NB4 (cell line): ENCODE measurements at places on chromosomes 4 and X.

- no peak for DNase-seq
Observed at GRCh38 chr4:89344571-89344970, 37.0 kb upstream of the GPRIN3 start.

- DNase-seq = peak; percentile 16
Observed at GRCh38 chr4:186068581-186069348, at the start of gene TLR3. TLR3 (plus strand) TSS chr4:186069156; CDS start chr4:186076620, 7,464 bp downstream.

DNA sequence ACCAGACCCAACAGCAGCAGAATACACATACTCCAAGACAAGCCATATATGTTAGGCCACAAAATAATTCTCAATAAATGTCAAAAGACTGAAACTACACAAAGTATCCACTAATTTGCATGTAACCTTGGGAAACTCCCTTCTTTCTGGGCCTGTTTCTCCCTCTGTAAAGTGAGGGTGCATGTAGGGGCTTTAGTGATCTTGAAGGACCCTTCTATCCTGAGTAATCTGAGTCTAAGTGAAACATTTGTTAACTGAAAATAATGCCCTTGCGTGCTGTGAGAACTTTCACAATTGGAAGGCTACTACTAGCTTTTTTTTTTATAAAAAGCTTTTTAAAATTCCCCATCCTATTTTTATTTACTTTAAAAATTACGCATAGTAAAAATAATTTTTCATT lies 125.2 kb downstream of the NEXMIF start:
- no peak for DNase-seq

- DNase-seq = no peak
Observed at GRCh38 chrX:96982161-96982560, 98.5 kb downstream of the RPA4 start.

GRCh38 chr4:17232566-17233253 lies 279.2 kb downstream of the QDPR start:
- DNase-seq = no peak

DNA sequence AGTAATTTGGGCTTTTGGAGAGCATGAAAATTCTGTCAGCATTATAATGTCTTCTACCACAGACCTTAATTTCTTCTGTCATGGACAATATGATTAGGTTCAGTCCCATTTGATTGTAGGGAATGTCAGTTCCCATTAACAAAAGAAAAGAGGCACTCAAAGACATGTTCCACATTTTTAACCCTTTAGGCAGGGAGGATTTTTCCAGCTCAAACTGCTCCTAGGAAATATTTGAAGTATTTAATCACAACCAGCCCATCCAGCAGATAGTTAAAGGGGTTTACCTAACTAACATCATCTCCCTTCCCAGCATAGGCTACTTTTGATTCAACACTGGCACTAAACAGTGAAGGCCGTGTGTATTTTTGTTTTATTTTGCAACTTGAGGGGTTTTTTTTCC lies 256.0 kb downstream of the DHX15 start:
- DNase-seq = no peak

DNA sequence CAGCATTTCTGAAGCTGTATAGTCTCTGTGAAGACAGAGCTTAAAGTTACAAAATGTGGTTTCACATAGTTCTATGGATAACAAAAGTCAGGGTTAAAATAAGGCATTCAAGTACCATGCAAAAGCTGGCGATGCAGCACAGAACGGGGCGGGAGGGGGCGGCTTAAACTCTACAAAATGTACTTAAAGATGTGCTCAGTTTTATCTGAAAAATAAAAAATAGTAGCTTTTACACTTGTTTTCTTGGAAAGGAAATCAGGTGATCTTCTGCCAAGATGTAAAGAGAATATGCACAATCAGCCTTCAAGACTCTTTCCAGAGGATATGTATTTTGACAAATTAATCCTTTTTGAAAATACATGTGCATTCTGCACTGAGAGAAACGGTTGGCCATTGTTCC lies 301.7 kb upstream of the EMCN start:
- DNase-seq = no peak

DNA sequence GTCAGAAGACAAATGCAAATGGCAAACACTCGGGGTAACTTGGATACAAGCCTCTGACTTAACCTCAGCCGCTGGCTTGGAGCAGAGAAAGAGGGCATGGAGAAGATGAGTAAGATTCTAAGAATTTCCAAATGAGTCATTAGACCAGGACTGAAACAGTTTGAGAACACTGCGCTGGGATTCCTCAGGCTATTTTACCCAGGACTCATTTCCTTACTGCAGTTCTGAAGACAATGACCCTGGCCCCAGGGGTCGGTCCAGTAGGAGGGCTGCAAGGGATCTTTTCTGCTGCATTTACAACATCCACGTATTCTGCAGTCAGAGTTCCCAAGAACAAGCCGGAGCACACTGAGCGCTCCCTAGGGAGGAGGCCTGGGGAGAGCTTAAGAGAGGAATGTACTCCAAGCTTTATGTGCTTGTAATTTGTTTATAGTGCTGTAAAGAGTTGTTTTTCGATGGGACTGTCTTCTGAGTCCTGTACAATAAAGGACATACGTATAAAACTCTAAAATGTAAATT lies 27.3 kb upstream of the SORBS2 start:
- no peak for DNase-seq

DNA sequence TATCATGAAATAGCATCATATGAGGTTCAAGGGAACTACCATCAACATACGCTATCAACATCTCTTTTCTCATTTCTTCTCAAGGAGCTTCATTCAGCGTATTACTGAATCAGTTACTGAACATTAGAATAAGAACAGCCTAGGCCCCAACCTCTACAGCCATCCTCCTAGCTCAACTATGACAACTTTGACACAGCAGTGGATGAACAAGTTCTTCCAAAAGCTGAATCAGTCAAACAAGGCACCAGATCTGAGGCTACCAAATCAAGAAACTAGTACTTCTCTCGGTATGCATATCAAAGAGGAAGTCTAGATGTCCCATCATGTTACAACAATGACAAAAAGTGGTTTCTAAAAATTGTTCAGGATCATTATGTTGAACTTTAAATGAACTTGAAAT lies 57.4 kb downstream of the GATB start:
- no peak for DNase-seq

DNA sequence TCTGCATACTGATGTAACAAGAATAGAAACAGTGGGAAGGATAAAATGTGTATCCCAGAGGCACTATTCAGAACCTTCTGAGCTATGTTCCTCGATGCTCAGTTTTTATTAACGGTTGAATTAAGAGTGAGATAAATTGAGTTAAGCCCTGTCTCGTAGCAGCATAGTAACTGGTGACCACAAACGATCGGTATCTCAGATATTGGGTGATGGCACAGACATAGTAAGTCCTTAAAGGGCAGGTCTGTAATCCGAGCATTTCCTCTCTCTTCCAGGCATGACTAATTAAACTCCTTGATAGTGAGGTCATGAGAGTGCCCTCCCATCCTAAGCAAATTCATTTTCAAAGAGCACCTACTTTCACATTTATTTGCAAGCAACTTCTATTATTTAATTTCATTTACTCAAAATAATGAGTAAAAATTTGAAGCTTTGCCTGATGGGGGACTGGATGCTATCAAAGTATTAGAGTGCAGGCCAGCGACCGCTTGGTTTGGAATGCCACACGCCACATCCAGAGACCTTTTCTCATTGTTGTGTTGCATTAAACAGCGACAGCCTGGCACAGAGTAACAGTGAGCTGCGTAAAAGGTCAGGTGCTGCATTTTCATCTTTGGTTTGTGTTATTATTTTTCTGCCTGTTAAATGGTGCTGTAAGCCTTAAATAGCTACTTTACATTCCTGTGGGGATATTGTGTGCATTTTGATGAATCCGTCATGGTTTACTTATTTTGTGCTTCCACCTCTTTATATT lies 101.9 kb downstream of the PCDH7 start:
- no peak for DNase-seq

DNA sequence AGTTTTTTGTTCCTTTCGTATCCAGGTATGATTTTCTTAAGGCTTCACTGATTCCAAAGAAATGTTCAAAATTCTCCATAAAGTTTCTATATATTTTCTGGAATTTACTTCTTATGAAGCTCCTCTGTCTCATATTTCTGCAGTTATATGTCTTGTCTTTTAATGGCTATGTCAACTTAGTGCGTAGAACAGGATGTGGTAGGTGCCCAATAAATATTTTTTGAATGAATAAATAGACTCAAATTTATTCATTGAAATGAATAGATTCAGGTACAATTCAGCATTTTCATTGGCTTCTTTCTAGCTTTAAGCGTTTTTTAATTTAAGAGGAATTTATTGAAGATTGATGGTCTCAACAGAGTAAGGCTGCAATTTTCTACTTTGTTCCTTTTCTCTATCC lies 231.9 kb upstream of the BOD1L1 start:
- no peak for DNase-seq

GRCh38 chr4:88866862-88867550 lies 169.4 kb upstream of the NAP1L5 start:
- no peak for DNase-seq

GRCh38 chr4:108359986-108360681 lies 191.4 kb upstream of the LEF1 start:
- DNase-seq = no peak

DNA sequence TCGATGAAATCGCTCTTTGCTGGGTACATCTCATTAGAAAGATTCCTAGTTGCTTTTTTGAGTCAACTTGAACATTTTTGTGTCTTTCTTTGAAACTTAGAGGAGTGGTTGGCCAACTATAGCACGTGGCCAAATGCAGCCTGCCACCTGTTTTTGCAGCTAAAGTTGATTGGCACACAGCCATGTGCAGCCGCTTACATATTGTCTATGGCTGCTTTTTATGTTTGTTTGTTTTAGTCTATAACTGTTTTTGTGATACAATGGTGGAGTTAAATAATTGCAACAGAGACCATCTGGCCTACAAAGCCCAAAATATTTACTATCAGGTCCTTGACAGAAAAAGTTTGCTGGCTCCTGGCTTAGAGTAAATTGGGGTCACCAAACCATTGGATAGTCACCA lies 86.3 kb downstream of the CLCN4 start:
- DNase-seq = no peak

GRCh38 chr4:78058591-78059523 lies 1.7 kb downstream of the FRAS1 start:
- DNase-seq = no peak

GRCh38 chr4:147820975-147821374 lies 89.1 kb downstream of the ARHGAP10 start:
- no peak for DNase-seq

- no peak for DNase-seq
Observed at GRCh38 chrX:18698737-18699650, 8.5 kb upstream of the PPEF1 start.

DNA sequence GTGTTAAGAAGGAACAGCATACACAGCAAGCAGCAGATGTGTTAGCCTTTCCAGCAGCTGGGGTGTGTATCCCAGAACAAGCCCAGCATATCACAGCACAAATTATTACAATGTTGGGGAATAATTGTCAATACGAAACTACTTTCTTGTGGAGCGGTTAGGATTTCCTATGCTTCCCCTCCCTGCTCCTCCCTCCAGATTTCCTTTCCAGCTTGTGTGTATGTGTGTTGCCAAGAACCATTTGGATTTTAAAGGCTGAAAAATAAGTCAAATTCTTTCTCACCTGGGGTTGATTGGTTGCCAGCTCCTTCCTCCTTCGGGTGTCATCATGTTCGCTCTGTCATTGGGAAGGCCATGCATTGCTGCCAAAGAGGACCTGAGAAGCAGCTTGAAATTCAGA lies 178.2 kb upstream of the FRMPD4 start:
- DNase-seq = no peak

DNA sequence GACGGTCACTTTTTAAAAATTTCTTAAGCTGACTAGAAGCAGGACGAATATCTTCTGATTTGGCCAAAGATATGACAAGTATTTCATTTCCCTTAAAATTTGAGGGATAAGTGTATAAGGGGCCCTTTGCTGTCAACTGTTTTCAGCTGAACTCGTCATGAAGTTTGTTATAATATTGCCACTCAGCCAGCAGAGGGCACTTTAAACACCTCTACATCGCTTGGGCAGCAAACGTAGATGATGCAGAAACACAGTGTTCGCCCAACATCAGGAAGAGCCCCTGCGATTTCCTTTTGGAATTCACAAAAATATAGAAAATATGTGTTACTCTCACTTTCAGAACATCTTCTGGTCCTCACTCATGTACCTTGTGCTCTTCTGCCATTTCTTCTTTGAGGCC lies 435.7 kb upstream of the FMR1 start:
- DNase-seq = peak; percentile 24

GRCh38 chr4:163808011-163808410 lies 313.5 kb downstream of the TMA16 start:
- DNase-seq = no peak

DNA sequence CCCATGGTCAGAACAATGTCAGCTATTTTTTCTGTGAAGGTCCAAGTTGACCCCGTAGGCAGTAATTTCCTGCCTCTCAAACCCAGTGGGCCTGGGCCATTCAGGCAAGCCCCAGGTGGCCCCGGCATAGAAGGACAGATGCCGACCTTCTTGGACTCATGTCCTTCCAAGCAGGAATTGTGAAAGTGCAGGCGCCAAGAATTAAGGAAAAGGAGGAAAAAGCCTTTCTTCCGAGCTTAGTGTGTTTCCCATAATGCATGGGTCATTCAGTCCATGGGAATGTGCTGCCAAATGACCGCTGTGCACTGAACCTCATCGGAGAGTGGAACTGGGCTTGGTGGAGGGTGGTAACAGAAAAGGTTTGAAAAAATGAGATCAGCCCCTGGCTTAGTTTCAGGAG lies 196.5 kb upstream of the HS3ST1 start:
- no peak for DNase-seq

DNA sequence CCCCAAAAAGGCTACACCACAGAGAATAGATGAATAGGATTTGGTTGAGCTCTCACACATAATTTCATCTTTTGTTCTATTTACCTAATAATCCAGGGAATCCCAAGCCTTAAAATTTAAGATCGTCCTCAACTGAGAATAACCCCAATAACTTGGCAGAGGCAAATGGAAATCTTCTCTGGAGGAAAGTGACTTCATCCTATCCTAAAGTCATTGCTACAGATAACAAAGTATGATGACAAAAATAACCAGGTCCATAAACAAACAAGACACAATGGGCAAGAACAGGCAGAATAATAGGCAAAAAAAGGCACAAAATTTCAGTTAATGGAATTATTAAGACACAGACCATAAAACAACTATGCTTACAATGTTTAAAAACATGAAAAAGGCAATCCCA lies 177.3 kb upstream of the STK26 start:
- no peak for DNase-seq

DNA sequence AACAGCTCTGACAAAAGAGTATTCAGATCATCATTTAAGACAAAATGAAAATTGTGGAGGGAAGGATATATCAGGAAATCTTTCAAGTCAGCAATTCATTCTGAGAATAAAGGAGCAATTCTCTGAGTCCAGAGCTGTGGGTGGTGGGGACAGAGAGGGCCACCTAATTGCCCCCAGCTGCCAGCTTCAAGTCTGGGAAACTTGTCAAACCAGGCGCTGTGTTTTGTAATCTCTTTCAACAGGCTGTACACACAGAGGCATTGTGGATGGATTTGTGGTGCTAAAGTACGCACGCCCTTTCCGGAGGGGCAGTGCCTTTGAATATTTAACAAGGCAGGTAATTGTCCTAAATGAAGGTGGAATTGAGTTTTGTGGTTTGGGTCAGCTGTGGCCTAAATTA lies 591.1 kb upstream of the BOD1L1 start:
- no peak for DNase-seq

GRCh38 chr4:74109116-74109869 lies 10.3 kb upstream of the CXCL2 start:
- peak; percentile 86 for DNase-seq

GRCh38 chrX:136667446-136668168 lies 19.6 kb downstream of the CD40LG start:
- DNase-seq = no peak
